Effector memory CD4-positive, alpha-beta T cell (primary cell): ENCODE measurements at places on chromosomes 4 and X.

DNA sequence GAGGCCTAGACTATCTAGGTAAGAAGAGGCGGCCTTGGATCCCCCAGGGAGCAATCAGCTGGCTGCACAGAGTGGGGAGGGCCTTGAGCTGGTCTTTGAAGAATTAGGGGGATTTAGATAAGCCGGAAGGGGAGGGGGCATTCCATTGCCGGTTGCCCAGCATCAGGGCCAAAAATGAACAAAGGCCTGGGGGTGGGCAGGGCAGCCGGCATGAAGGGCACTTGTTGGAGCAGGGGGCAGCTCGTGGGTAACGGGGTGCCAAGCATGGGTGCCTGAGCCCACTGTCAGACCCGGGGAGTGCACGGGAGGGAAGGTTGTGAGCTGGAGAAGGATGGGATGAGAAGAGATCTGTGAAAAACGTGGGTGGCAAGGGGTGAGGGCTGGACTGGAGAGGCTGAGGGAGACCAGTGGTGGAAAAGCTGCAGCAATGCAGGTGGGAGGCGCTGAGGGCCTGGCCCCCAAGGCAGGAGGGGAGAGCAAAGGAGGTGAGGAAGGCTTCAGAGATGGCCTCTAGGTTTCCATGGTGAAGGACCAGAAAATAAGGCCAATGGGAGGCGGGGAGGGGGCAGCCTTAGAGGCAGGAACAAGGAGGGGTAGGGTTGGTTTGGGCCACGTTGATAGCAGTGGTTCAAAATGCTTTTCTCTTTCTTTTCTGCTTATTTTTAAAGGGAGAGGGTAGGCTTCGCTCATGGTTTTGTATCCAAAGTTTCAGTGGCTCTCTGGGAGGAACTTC is 8.6 kb downstream of the KLF3 start:
- DNase-seq, result no peak

DNA sequence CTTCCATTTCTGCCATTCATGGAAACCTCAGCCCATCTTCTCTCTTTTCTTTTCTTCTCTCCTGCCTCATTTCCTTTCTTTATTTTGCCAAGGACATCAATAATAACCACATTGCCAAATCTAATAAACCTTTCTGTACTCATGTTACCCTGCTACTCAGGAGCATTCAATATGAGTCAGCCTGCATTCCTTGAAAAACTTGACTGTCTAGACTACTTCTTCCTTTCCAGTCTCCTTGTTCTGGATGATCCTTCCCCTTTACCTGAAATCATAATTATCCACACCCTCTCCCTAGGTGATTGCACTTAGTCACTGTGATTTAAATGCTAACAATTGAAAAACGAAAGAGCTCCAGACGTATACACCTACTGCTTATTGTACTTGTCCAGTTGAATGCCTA is 253.2 kb upstream of the CENPE start:
- DNase-seq, result no peak

DNA sequence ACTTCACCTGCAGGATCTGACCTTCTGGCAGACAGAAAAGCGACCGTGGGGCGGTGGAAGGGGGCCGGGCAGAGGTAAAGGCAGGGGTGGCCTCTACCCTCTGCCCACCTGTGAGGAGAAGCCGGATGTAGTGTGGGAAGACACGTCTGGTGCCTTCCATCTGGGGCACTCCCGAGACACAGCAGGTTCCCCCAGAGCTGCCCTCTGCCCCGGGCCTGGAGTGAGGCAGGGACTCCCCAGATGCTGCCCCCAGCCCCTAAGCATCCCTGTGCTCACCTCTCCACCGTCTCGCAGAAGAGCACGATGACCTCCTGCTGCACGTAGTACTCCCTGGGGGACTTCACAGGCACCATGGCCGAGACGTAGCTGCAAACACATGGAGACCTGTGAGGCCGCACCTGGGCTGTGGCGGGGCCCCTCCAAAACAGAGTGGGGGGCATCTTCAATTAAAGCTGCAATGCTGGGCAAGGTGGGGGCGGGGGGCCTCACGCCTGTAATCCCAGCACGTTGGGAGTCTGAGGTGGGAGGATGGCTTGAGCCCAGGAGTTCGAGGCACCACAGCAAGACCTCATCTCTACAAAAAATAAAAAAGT is 75.3 kb upstream of the MXD4 start:
- no peak for DNase-seq

GRCh38 chr4:95091272-95091671 is 333.5 kb downstream of the BMPR1B start:
- no peak for DNase-seq

- no peak for DNase-seq
These were observed 23.2 kb downstream of the MOB1B start for GRCh38 chr4:70925418-70925817.

GRCh38 chr4:87227751-87228151 is 7.3 kb upstream of the KLHL8 start:
- DNase-seq, result no peak

- no peak for DNase-seq
These were observed 40.3 kb downstream of the FANCB start for GRCh38 chrX:14832586-14832985.

DNA sequence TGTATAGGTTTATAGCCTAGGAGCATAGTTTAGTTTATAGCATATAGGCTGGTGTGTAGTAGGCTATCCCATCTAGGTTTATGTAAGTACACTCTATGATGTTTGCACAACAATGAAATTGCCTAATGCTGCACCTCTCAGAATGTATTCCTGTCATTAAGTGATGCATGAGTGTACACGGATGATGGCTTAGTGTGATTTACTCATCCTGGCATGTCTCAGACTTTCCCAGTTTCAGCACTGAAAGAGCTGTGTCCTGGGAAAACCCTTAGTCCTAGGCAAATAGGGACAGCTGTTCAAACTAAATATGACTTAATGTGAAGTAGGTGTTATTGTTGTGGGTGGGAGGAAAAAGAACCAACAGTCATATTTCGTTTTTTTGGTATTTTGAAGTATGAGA is 264.9 kb upstream of the MAGEB18 start:
- DNase-seq, result no peak

DNA sequence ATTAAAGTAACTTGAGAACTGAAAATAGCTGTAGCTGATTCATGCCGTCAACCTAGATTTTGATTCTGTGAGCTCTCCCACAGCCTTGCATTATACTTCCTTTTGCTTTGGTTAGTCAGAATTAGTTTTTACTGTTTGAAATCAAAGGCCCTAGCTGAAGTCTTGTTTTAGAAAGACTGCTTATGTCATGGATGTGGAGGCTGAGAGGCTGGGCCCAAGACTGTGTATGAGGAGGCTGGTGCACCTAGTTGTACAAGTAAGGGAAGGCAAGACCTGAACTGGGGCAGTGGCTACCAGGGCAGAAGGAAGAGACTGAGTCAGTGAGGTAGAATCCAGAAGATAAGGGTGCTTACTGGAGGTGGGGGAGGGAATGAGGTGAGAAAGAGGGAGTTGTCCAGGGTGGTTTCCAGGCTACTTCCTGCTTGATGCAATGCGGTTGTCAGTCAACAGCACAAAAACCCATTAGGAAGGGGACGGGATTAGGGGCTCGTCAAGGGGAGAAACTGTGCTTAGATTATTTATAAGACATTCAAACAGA is 76.2 kb upstream of the PAGE3 start:
- DNase-seq, result no peak

GRCh38 chrX:41923978-41924683 is 777 bp upstream of the CASK start:
- DNase-seq, result no peak

DNA sequence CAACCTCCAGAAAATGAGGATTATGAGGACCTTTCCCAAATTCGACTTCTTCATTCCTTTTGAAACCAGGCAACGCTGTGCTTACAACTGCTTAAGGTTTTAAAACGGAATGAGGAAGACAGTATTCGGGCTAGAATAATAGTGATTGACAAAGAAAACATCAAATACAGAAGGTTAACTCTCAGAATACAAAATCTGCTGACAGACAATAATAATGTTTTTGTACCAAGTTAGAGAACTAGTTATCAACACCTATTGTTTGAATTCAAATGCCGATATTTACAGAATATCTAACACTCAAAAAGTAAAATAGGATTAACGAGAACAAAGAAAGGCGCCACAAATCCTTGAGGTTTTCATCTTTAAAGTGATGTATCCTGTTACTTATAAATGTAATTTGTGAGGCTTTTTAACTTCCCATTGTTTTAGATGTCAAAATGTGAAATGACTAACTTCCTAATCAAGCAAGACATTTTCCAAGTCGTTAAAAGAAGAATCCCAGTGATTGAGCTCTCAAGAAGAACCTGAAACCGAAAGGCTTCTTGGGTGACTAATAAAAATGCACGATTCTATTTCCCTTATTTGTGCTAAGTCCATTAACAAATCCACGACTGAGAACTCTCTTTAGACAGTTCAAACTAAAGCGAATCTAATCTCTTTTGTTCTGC is 118.3 kb downstream of the SORBS2 start:
- no peak for DNase-seq

DNA sequence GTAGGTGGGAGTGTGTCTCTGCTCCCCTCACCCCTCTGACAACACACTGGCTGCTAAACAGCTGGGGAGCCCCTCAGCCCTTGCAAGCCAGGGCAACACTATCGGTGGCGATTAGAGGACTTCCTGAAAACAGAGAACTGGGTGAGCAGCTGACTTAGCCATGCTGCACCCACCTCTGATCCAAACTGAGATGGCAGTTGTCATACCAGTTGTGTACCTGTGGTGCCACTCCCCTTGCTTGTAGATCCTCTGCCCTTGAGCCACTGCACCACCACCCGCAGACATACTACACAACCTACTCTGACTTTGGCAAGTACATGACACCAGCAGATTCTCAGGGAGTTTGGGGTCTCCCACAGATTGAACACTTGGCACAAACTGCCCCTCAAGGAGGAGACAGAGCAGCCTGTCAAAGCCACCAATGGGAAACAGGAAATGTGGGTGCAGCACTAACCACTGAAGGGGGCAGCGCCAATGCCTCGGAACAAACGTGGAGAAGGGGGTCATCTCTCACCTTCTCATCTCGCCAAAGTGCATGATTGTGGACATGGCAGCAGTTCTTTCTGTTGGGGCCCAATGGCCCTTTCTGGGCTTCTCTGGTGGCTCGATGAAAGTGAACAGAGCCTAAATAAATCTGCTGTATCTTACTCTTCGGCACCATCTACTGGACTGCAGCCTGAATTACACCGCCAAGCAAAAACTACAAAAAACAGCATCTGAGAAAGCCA is 119.8 kb downstream of the NEK1 start:
- no peak for DNase-seq

GRCh38 chrX:101395789-101396188 is 5.0 kb downstream of the RPL36A start:
- DNase-seq, result no peak

- no peak for DNase-seq
These were observed 31.3 kb upstream of the LONRF3 start for GRCh38 chrX:118943102-118943501.

DNA sequence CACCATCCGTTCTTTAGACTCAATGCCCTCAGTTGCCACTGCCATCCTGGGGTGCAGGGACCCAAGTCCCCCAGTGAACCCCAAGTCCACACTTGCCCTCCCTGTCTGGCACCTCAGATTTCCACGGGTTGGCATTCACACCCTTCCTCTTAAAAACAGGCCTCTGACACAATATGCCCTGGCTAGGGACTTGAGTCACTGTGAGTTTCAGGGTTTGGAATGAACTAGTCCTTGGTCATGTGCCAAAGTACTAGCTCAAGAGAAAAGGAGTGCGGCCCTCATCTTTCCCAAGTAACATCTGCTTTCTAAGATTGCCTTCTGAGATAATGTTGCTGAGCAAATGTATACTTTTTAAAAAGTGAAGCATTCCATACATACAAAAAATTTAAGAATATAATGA is 134.0 kb downstream of the MID1 start:
- DNase-seq, result no peak

DNA sequence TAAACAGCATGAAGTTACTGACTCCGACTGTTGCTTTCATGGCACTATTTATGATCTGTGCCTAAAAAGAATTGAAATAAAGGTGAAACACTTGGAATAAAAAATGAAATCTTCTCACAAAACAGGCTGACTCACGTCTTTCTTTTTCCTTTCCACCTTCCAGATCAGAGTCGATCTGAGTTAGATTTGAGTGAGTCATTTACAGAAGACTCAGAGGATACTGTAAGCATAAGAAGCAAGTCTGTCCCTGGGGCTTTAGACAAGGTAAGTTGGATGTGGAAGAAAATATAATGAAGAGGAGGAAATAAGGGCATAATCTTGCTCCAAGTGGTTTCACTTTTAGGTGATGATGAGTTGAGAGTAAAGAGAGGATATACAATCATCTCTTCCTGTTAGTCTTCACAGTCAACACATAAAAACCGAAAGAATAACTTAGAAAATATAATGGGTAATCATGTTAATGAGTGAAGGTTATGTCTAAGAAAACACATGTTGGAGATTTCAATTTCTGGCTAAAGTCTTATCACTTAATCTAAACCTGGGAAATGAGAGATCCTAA is 89.7 kb downstream of the SYTL5 start:
- DNase-seq, result no peak

- no peak for DNase-seq
These were observed 189.1 kb upstream of the C1QTNF7 start for GRCh38 chr4:15238720-15239119.

GRCh38 chr4:174520660-174521059 is 1.6 kb downstream of the HPGD start:
- no peak for DNase-seq

DNA sequence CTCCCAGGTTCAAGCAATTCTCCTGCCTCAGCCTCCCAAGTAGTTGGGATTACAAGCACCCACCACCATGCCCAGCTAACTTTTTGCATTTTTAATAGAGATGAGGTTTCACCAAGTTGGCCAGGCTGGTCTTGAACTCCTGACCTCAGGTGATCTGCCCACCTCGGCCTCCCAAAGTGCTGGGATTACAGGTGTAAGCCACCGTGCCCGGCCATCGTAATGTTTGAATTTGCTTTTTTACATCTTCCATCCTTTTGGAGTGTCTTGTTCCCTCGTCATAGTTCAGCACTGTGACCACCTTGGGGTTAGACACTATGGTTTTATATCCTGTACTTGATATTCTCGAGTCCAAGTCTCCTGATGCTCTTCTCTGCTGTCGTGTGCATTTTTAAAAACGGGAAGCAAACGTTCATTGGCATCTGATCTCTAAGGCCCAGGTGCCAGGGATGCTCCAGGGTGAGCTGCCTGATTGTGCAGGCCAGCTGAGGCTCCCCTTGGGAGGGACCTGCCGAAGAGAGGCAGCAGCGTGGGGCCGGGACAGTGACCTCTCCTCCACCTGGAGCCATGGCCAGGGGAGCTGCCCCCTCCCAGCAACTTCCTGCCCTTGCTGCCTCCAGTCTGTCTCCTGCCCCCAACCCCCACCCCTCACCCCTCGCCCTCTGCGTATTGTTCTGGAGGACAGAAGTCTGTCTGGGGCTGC is 16.7 kb downstream of the DGKQ start:
- DNase-seq, result no peak

GRCh38 chr4:67019686-67020437 is 525.4 kb downstream of the CENPC start:
- no peak for DNase-seq
